Iris pigment epithelial cell (primary cell): ENCODE measurements at places on chromosomes 5 and 9.
A peak's percentile ranks its signal among the peaks of the same experiment; 100 is the strongest.

- DNase-seq = peak; percentile 26
These were observed 11.3 kb downstream of the RGS14 start for GRCh38 chr5:177368869-177369644.

GRCh38 chr5:122153230-122153629 lies 23.9 kb downstream of the ZNF474 start:
- DNase-seq = peak; percentile 76

GRCh38 chr5:584216-584615 lies 27.9 kb upstream of the CEP72 start:
- no peak for DNase-seq

- peak; percentile 49 for DNase-seq
These were observed at the start of gene TXNDC8 for GRCh38 chr9:110337727-110338126. TXNDC8 (minus strand) TSS chr9:110337863.

DNA sequence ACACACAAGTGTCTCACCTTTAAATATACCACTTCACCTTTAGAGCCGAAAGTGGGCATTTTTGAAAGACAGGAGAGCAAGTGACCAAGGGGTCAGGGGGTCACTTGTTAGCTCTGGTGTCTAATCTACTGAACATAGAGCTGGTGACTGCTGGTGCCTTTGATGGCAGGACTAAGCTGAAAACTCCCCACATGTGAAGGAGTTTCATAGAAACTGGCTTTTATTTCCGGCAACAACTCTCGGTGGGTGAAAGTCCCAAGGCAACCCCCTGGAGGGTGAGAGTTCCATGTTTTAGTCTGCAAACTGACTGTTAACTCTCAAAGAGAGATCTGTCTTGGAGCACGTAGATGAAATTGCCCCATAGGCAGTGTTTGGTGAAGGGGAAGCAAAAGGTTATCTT lies 466.9 kb downstream of the DMRTA1 start:
- DNase-seq = no peak

GRCh38 chr5:173448856-173449255 lies 120.6 kb upstream of the STC2 start:
- DNase-seq = no peak

- DNase-seq = peak; percentile 75
These were observed 304.1 kb downstream of the ARRDC3 start for GRCh38 chr5:91079037-91079436.

DNA sequence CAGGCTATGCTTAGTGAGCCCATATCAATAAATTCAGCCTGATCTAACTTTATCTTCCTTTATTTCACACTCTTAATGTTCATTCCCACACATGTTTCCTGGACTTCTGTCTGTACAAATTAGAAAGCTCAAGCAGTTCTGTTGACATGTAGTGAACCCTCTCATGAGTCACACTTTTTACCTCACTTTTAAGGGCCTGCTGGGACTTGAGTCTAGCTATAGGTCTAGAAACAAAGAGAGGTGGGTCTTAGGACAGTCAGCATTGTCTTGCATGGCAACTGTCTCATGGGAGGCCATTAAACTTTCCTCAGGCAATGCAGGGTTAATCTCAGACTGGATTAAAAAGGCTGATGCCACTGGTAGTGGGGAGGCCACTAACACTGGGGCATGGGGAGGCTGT lies 8.6 kb upstream of the CCNH start:
- DNase-seq = no peak

DNA sequence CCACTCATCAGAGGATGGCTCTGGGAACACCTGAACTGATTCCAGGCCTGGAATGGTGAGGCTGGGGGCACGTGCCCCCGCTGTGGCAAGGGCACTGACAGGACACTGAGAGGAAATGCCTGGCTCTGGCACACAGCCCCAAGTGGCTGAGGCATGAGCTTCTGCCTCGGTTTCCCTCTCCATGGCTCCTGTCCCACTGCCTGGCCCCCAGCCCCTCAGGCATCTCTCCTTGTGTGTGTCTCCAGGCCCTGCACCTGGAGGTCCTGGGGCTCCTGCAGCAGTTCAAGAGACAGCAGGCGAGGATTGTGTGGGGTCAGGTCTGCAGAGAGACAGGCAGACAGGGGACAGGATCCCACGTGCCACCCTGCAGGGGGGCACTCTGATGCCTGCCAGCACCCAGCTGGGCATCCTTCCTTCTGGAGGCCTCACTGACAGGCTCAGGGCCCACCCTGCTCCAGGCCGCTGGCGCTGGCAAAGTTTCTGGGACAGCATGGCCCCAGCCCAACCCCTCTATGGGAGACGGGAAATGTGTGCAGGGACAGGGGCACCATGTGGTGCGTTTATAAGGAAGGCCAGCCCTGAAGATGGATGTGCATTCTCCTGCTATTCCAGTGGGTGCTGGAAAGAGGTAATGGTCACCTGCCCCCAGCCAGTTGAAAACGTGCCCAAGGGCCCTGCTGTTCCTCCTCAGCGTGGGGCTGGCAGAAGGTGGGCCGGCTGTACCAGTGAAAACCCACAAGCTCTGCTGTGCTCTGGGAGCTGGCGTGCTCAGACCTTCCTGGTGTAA lies 66.0 kb downstream of the RASGEF1C start:
- no peak for DNase-seq

DNA sequence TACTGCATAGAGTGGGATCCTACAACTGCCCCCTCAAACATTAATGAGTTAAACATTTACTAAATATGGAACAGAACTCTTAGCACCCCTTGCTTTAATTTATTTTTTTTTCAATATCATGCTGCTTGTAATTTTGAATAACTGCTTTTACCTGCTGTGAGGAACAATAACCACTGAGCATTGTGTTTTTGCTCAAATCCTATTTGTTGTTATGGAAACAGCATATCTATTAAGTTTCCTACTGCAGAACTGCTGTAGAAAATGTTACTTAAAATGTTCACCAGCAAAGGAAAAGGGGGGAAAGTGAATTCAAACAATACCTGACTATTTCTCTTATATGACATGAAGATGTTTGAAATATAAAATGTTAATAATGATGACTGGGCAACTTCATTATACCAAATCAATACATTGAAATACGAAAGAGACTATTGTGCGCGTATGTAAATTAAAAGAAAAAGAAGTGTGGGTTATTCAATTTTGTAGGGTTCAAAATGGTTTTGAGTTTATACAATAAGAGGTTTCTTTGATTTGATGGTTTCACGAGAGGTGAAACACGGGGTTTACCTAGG lies 1043.8 kb upstream of the NUDT12 start:
- no peak for DNase-seq

GRCh38 chr5:121164632-121165031 lies 687.0 kb upstream of the FTMT start:
- no peak for DNase-seq

DNA sequence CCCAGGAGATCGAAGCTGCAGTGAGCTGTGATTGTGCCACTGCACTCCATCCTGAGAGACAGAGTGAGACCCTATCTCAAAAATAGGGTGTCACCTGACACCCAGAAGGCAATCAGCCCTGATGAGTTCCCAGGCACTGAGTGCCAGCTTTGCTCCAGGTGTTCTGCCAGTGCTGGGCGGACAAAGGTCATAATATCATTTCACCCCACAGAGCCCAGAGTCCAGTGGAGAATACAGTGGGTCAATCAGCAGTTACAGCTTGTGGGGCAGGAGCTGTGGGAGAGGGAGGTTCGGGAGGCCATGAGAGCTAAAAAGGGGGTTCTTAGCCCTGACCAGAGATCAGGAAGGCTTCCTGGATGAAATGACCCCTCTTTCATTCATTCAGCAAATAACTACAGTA lies 24.4 kb upstream of the SH3RF2 start:
- DNase-seq = no peak

DNA sequence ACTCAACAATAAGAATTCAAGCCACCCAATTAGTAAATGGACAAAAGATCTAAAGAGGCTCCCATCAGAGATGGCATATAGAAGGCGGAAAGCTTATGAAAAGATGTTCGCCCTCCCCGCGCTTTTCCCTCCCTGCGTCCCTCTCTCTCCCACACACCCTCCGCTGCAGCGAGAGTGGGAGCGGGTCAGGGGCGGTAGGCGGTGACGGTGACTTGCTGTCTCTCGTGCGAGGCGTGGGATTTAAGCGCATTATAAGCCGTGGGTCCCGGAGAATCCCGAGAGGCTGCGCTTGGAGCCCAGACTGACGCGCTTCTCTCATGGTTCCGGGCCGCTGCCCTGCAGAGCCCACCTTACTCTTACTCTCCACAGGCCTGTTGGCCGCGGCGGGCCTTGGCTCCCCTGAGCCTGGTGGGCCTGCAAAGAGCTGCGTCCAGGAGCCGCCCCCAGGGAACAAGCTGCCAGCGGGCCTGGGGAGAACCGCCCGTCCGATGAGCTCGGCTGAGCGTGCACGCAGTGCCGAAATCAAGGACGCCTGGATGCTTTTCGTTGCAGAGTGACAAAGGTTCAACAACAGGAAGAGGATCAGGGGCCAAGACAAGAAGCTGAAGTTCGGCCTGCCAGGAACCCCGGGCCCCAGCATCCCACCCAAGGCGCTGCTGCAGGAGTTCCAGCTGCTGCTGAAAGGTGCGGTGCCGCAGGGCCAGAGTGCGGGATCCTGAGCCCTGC lies 42.6 kb upstream of the BICD2 start:
- DNase-seq = no peak

DNA sequence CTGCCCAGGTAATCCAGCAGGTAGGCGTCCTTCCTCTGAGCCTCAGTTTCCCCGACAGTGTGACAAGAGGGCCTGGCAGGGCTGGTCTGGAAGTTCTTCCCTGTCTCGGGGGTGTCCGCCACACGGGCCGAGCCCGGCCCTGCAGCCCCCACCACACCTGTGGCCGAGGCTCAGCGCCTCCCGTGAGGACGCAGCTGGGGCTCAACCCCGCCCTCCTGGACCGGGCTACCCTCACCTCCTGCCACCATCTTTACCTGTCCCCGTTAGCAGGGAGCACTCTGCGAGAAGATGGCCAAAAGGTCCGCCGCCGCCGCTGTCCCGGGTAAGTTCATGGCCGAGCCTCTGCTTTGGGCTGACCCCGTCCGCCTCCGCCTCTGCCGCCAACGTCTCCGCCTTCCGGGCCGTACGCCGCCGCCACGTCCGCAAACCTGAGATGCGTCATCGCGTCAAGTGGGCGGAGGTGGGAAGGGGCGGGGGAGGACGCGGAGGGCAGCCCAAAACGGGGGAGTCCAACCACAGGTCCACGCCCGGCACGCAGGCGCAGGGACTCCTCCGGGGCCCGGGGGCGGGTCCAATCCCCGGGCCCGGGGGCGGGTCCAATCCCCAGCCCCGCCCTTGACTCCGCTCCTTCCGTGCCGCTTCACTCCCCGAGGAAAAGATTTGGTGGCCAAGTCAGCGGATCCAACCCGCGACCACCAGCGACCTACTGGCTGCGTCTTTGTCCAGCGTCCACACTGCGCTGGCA lies at the start of gene LYSMD3:
Gene LYSMD3, minus strand, starts transcription at position 391 of the 745 bp plus-strand sequence. CDS start 4,295 bp downstream, outside the sequence.
- peak; percentile 98 for DNase-seq

- peak; percentile 53 for DNase-seq
These were observed 31.6 kb upstream of the ACOT12 start for GRCh38 chr5:81425569-81425968.

DNA sequence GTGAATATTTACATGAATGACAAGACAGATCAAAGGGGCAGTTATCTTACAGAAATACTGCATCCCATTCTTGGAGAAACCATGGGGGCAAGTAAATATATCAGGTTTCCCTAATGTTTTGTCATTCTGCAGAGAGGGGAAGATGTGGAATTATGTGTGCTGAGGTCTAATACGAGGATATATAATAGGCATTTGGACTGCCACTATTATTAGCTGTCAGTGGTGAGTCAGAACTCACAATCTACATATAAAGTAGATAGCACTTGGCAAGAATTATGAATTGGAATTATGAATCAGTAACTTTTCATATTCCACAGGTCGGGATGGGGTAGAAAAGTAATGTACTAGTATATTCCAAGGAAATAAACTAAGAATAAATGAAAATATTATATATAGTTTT lies 121.7 kb downstream of the GIN1 start:
- peak; percentile 12 for DNase-seq

DNA sequence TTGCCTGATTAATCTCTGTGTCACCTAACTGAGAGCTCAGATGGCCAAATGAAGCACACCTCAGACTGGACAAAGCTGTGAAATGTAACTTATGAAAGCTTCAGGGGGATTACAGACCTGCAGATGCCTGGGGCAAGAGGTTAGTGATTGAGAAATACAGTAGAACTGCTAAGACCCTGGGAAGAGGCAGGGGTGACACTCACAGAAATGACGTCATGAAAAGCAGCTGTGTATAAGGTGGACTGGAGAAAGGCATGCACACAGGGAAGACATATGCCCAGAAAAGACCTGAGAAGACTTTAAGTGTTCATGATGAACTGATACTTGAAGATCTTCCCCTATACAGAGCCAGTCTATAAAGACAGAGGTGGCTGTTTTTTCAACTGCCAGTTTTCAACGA lies 49.3 kb upstream of the SPTLC1 start:
- DNase-seq = peak; percentile 31

DNA sequence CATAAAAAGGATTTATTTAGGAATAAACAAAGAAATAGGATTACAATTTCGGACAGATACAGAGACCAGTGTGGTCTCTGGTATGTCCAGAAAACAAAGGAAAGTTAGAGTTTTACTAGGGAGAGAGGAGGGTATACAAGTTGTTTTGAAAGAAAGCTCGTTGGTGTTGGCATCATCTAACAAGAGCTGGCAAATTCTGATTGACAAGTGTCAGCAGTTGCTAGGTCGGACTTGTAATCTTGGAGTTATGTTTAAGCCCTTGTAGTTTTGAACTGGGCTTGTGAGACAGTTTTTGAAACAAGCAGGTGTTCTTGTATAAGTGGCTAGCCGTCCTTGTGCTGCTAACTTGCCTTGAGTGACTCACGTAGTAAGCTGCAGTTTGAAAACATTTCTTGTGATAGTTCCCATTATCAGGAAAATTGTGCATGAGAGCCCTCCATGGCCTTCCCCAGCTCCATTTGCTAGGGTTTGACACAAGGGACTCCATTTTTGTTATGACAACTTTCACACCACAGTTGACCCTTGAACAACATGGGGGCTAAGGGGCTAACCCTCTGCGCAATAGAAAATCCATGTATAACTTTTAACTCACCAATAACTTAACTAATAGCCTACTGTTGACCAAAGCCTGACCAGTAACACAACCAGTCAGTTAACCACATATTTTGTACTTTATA lies 48.1 kb downstream of the ZNF622 start:
- no peak for DNase-seq

DNA sequence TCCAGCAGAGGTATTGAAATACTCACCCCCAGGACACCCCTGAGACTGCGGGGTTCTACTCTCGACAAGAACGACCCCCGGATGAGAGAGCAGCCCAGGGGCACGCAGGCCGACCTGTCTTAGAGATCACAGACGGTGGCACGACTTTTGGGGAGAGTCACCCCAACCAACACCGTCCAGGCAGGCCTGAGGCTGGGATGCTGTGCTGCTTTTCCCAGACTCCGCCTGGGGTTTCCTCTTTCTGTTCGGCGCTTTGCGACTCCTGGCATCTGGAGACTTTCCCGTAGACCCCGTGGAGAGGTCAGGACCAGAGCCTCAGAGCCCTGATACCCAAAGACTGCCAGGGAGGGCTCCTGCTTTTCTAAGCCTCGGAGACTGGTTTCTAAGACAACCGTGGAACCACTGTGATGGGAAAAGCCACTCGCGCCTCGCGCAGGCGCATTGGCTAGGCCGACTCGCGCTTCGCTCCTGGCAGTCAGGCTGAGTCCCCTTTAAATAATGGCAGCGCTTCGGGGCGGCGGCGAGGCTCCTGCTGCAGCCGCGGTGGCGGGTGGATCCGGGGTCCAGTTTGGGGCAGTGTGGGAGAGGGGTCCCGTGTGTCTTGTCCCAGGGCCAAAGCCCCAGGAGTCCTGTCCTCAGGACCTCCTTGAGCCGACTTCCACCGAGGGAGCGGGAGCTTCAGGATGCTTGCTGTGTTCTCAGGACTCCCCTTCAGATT lies 484.0 kb downstream of the SPATA31A7 start:
- no peak for DNase-seq
